H9 (cell line): ENCODE measurements at places on chromosomes 6 and 20.

- DNase-seq: no peak
Observed at GRCh38 chr6:133380047-133380446, 138.9 kb downstream of the EYA4 start.

DNA sequence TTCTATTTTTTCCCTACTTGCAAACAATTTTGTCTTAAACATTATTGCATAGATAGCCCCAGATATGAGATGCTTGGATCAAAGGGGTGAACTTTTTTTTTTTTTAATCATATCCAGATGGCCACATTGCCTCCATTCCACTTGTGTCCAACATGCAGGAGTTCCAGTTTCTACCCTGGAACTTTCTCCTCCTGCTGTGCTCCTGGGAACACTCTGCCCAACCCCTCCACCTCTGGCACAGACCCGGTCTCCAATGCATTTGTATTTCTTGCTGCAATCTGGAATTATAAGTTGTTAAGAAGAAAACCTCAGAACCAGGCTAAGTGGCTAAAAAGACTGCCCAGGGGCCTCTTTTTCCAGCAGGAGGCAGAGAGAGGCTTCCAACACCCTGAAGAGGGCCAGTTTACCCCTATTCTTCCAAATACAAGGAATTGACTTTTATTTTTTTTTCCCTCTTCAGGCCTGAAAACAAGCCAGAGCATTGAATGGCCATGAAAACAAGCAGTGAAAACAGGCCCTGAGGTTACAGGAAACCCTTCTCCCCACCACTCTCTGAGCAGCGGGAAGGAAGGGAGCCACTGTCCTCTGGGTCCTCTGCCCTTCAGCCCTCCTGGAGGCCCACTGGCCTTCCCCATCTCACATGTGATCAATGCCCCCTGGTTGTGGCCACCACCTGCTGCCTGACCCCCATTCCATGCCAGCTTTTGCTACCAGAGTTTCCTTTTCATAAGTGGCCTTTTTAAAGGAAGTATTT is 44.3 kb downstream of the PDYN start:
- no peak for DNase-seq

DNA sequence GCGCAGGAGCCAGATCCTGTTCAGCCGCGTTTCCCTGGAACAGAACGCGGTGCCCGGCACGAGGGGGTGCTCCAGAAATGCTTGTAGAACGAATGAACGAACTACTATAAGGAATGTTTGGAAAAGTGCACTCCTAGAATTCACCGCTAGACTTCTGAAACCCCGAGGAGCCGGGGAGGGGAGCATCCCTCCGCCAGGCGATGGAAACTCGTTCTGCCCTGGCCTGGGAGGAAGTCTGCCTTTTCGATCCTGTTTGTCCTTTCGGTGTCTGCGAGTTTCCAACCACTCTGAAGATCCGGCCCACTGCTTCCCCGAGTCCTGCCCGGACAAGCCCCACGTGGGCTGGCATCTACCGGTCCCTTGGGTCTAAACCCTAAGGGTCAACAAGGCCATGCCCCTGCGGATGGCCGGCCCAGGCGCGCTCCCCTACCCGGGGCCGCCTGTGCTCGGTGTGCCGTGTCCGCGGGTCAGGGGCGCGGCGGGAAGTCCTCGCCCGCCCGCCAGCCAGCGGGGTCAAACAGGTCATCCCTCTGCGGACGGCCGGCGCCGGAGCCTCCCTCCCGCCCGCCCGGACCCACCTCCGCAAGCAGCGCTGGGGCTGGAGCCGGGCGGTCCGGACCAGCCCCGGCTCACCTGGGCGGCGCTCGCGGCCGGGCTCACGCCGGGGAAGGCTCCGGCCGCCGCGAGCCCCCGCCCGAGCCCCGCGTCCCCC is 526 bp downstream of the SULF2 start:
- peak; percentile 38 for DNase-seq

DNA sequence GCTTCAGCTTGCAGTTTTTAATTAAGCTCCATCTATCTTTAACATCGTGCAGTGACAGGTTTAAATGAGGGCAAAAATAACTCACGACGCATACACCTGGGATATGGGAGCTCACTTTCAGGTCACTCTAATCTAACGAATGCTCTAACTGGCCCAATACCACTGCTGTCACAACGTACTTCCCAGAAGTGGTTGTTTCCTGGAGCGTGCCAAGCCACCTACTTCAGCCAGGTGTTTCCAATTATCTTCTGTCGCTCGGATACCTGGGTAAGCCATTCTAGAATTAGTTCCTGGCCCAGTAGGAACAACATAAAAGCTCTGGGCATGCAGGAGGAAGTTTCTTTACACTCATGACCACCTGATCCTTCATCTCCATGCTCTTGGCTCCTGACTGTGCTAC is 147.4 kb downstream of the FOXC1 start:
- DNase-seq: no peak

GRCh38 chr6:118810420-118811027 is 83.4 kb upstream of the ASF1A start:
- DNase-seq: no peak

- DNase-seq: no peak
Observed at GRCh38 chr6:47483516-47483852, 5.9 kb downstream of the CD2AP start.

DNA sequence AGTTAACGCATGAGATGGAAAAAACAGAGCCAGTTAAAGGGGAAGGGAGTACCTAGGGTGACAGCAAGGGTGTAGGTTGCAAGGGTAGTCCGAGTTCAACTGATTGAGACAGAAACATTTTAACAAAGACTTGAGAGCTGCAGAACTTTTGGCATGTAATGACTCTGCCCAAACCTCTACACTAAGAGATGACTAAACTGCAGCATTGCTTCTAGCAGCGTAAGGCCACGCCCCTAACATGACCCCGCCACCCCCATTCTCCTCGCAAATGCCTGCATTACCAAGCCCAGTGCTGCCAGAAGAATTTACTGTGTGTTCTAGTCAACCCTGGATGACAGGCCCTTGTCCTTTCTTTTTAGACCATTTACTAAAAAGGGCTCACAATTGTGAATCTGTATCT is 6.3 kb upstream of the HINT3 start:
- DNase-seq: peak; percentile 68

DNA sequence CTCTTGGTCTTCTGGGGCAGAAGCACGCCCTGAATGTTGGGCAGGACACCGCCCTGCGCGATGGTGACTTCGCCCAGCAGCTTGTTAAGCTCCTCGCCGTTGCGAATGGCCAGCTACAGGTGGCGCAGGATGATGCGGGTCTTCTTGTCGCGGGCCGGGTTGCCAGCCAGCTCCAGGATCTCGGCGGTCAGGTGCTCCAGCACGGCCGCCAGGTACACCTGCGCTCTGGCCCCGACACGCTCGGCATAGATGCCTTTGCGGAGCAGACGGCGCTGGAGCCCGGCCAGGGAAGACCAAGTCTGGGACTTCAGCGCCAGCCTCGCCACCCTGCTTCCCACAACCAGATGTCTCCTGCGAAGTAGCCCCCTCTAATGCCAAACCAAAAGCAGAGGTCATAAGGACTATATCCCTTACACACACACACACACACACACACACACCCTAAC is 8.0 kb upstream of the SLC17A3 start:
- DNase-seq: peak; percentile 85

GRCh38 chr6:123769431-123769830 is 34.2 kb upstream of the NKAIN2 start:
- no peak for DNase-seq

DNA sequence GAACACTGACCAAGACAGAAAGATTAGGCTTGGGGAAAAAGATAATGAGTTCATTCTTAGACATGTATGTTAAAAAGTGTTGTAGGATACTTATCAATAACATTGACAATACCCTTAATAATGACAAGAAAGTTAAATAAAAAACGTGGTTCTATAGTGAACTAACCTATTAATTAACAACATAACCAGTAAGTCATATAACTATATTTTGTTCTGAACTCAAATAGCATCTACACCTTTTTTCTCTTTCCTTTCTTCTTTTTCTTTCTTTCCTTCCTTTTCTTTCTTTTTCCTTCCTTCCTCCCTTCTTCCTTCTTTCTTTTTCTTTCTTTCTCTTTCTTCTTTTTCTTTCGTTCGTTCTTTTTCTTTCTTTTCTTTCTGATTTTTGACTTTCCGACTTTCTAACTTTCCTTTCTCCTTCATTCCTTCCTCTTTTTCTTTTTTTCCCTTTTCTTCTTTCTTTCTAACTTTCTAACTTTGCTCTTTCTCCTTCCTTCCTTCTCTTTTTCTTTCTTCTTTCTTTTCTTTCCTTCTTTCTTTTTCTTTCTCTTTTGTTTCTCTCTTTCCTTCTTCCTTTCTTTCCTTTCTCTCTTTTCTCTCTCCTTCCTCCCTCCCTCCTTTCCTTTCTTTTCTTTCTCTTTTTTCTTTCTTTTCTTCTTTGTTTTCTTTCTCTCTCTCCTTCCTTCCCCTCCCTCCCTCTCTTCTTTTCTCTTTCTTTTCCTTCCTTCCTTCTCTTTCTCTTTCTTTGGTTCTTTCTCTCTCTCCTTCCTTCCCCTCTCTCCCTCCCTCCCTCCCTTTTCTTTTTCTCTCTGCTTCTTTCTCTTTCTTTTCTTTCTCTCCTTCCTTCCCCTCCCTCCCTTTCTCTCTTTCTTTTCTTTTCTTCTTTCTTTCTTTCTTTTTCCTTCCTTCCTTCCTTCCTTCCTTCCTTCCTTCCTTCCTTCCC is 24.6 kb downstream of the PRSS35 start:
- DNase-seq: no peak

- no peak for DNase-seq
Observed at GRCh38 chr20:63370618-63371187, 9.6 kb upstream of the CHRNA4 start.

DNA sequence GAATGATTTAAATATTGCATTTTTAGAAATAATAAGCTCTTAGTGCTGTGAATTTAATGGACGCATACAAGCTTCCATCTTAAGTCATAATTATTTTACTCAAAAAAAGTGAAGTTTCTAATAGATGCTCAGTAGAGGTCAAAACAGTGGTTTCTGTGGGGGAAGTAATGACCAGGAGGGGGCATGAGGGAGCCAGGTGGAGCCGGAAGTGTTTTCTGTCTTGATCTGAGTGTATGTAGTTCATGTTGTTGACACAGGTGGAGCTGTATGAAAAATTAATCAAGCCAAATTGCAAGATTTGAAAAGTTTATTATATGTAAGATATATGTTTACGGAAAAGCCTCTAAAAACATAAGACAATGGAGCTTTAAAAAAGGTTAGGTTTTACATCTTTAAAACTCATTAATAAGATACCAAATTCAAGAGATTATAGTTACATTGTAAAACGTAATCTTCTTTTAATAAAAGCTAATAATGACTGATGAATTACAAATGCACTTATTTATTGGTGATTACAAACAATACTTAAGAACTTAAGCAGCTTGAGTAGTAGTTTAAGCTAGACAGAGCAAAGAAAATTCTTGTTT is 68.0 kb downstream of the PLAGL1 start:
- no peak for DNase-seq

DNA sequence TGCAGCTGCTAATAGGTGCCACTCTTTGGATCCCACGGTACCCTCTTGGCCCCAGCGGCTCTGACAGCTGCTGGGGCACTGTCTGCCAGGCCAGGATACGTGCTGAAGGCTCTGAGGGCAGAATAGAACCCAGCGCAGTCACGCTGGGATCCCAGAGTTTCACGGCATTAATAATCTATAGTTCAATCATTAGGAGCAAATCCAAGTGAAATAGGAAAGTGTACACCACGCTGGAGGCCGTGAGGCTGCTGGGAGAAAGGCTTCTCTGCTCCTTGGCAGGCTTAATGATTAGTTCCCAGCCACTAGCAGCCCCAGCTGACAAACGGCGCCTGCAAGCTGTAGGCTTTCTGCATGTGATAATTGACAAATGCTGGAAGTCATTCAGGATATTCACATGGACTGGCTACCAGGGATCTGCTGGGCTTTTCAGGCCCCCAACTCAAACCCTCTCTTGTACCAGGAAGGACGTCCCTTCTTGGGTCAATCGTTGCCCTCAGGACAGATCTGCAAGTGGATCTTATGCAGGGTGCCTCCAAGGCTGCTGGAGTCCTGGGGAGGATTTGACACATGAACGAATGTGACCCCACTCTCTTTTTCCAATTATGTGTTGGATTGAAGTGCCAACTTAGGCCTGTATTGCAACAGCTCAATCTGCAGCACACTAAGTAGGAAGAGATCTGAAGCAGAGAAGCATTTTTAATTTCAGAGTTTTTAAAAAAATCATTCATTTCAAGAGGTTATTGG is 50.1 kb upstream of the INSM1 start:
- no peak for DNase-seq

- no peak for DNase-seq
Observed at GRCh38 chr20:16178546-16179135, 394.6 kb downstream of the KIF16B start.

GRCh38 chr20:9392892-9393857 is 121.2 kb upstream of the LAMP5 start:
- DNase-seq: peak; percentile 76

DNA sequence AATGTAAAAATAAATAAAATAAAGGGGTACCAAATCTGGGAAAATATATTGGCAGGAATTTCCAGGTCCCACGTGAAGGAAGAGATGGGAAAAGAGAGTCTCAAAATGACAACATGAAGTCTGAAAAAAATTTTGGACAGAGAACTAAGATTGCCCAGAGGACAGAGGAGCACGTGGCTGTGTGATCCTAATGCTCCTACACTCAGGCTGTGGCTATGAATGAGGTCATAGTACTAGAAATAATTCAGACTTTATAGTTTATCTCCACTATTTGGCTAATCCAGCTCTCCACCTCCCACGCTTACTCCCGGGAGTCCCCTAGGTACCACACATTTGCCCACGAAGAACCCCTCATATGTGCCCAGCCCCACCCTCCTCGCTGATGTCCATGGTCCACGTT is 42.8 kb upstream of the STMND1 start:
- DNase-seq: no peak

- DNase-seq: no peak
Observed at GRCh38 chr20:19370076-19371075, 157.9 kb downstream of the SLC24A3 start.

- no peak for DNase-seq
Observed at GRCh38 chr20:9035126-9035525, 33.8 kb upstream of the PLCB4 start.

DNA sequence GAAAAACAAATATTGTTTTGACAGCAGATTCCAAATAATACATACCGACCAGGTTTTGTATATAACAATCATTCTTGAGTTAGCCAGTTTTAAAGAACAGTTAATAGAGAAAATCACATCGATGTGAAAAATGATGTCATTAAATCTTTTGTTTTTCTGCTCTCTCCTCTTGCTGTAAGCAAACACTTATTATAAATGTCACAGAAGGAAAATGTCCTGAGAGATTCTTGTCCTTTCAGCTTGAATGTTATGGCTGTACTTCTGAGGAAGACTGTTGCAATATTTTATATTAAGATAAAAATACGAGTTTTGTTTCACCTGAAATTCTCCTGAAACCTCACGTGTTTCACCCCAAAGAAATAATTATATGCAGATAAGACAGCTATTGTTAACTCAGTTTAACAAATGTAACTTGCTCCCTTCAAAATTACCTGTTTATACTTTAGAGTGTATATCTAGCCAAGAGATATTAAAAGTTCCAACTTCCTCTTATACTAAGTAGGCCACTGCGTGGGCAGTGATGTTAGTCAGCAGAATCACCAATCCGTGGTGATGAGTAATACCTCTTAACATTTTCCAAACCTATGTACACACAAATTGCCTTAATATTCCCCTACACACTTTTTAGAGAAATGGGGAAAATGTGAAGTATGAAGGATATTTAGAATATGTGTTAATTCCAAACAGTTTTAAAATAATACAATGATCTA is 1111.4 kb upstream of the CITED2 start:
- DNase-seq: no peak

GRCh38 chr20:52269321-52269720 is 77.7 kb upstream of the ZFP64 start:
- DNase-seq: no peak

GRCh38 chr20:57657535-57658446 is 37.6 kb upstream of the ZBP1 start:
- peak; percentile 23 for DNase-seq
